ENCODE measurements at places on chromosomes 3 and 15.

GRCh38 chr3:134904241-134904771 lies 109.2 kb downstream of the EPHB1 start:
- peak; percentile 64 for DNase-seq

DNA sequence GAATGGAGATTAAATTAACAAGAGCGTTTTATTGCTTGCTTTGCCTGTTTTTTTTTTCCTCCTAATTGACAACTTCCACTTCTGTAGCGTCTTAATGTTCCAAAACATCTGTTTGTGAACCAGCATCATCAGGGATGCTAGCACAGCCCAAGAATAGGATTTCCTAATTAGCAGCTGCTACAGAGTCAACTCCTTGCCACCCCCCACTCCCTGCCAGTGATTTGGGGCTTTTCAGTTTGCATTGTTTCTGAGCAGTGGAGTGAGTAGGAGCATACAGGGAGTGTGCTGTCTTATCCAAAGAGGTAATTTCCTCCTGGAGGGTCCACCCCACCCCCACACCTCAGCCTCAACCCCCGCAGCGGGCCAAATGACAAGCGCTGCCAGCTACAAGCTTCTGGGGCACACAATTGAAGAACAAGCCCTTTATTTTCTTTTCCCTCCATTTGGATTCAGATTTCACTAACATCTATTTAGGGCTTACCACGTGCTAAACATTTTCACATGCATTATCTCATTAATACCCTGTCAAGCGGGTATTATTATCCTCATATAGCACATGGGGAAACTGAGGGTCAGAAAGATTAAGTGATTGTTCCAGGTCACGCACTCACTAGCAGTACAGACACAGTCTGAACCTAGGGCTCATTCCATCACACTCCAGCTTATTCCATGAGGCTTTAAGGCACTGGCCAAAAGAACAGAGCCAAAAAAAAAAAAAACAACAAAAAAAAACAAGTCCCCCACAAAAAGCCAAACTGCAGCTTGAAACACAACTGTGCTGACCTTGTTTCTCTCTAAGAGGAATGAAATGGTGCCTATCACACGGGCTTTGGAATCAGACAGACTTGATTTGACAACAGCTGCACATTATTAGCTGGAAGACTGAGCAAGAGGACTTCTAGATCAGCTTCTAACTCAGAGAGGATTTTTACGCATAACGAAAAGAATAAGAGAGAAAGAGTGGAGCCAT lies 16.4 kb downstream of the HEG1 start:
- DNase-seq = peak; percentile 25

DNA sequence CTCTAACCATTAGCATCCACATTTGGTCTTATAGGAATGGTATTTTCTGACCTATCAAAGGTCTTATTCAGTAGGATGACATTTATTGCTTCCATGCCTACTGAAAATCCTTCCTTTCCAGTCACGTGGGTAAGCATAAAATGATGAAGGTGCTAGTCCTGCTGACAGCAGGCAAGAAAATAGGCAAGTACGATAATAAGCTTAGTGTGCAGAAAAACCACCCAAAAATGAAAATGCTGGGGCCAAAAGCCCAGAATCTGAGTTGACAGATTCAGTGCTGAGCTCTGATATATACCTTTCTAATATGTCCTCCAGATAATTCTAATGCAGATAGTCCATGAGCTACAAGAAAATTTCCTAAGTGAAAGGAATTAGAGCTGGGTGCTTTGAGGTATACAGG lies 194.8 kb downstream of the WDR72 start:
- DNase-seq = no peak

DNA sequence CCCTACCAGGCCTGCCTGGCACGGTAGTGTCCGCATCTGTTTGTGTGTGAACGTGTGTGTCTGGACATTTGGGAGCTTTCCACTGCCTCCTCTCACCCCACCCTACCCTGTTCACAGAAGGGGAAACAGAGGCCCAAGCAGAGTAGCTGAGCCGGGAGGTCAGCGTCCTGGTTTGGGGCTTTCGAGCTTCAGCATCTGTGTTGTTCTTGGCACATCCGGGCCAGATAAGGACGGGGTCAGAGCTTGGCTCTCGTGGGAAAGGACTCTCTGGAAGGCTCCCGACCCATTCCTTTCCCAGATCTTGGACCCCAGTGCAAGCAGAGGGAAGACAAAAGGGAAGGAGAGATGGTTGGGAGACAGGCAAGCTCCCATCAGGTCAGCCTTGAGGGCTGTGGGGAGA lies 6.3 kb upstream of the PTH1R start:
- no peak for DNase-seq

DNA sequence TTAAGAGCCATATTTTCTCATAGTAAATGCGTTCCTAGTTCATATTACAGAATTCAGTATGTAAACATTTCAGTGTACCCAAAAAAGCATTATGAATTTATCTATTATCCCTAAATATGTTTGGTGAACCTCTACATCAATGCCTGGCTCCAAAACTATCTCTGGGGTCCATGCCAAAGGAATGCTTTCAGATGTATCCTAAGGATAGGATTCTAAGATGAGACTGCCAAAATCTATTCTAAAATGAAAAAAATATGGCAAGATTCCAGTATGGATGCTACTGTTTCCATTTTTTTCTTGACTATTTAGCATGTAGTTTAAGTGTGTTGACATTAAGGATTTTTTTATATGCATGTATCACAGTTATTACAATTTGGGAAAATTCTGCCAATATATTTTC lies 18.8 kb downstream of the EIF5A2 start:
- DNase-seq = peak; percentile 79

GRCh38 chr3:181739628-181740027 lies 27.9 kb downstream of the SOX2 start:
- DNase-seq = peak; percentile 63

DNA sequence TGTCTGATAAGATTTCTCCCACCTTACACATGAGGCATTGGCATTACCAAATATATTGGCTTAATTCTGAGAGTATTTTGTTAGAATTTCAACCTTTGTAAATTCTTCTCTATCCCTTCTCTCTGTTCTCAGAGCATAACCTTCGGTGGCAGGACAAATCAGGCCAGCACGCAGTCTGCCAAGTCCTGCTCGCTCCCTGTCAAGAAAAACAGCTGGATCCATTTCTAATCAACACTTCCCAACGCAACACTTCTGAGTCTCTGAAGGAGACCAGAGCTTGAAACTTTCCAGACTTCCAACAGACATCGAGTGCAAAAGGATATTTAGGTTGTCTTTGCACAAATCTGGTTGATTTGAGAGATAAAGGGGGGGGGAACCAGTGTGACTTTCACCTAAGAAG lies 125.7 kb downstream of the SV2B start:
- no peak for DNase-seq

GRCh38 chr15:38842226-38842625 lies 277.6 kb upstream of the RASGRP1 start:
- DNase-seq = no peak

- no peak for DNase-seq
Measured at GRCh38 chr3:101602731-101603130, 28.8 kb downstream of the PCNP start.

GRCh38 chr15:63982381-63982854 lies 63.9 kb downstream of the DAPK2 start:
- DNase-seq = no peak

GRCh38 chr3:170635385-170635735 lies 49.5 kb upstream of the SLC7A14 start:
- no peak for DNase-seq

GRCh38 chr3:44026220-44026865 lies 215.3 kb upstream of the TOPAZ1 start:
- DNase-seq = no peak

- no peak for DNase-seq
Measured at GRCh38 chr3:185504636-185505035, 5.8 kb upstream of the TMEM41A start.

GRCh38 chr3:24365168-24365567 lies 129.5 kb downstream of the THRB start:
- DNase-seq = peak; percentile 15

GRCh38 chr3:115470254-115470653 lies 153.1 kb upstream of the GAP43 start:
- no peak for DNase-seq

DNA sequence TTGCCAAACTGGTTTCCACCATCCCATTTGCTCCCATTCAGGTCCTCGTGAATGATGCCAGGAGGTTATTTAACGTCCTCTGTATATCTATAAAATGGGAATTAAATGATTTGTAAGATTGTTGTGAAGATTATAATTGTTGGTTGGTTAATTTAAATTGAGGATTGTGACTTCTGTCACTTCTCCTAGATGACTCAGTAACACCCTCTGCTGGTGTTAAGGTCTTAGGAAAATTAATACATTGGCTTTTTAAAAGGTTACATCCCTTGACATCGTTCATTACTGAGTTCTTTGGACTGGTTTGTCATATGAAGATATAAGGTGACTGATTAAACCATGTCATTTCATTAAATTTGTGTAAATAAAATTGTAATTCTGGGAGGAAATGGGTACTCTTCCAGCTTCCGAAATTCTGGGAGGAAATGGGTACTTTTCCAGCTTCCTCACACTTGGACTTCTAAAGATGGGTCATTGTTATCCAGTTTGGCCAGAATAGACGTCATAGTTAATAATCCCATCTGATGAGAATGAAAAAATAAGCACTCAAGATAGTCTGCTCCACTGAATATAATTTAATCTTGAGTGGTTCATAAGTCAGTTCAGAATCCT lies 33.3 kb upstream of the PAQR5 start:
- DNase-seq = no peak

DNA sequence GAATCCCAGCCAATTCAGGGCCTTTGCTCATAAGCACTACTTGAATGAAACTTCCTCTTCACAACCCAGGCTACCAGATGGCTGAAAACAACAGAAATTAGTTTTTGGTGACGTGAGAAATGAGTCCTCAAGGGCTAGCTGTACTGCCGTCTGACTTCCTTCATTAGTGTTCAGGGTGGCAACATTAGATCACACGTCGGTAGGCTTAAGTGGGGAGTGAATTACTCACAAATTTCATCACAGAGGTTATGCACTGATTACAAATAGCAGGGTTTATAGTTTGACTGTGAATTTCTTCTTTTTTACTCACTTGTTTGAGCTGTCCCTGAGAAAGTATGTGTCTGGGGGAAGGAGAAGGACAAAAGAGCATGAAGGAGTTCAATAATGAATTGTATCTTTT lies 397.2 kb downstream of the GAP43 start:
- DNase-seq = peak; percentile 54

- DNase-seq = no peak
Measured at GRCh38 chr15:41827290-41827879, 507 bp upstream of the JMJD7 start.

- no peak for DNase-seq
Measured at GRCh38 chr15:95265419-95265997, 1034.1 kb downstream of the MCTP2 start.

DNA sequence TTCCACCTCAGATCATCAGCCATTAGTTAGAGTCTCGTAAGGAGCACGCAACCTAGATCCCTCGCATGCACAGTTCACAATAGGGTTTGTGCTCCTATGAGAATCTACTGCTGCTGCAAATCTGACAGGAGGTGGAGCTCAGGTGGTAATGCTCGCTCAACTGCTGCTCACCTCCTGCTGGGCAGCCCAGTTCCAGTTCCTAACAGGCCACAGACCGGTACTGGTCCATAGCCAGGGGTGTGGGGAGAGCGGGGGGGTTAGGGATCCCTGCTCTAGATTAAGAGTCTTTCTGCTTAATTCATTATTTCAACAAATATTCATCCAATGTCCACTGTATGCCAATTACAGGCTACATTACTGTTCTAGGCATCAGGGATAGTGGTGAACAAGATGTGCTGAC lies 170.4 kb upstream of the KBTBD8 start:
- DNase-seq = no peak

DNA sequence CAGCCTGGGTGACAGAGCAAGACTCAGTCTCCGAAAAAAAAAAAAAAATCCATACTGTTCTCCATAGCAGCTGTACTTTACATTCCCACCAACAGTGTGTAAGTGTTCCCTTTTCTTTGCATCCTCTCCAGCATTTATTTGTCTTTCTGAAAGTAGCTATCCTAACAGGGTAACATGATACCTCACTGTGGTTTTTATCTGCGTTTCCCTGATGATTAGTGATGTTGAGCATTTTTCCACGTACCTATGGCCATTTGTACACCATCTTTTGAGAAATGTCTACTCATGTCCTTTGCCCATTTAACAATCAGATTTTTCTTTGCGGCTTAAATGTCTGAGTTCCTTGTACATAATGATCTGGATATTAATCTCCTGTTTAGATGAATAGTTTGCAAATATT lies 119.3 kb downstream of the RFX7 start:
- no peak for DNase-seq

DNA sequence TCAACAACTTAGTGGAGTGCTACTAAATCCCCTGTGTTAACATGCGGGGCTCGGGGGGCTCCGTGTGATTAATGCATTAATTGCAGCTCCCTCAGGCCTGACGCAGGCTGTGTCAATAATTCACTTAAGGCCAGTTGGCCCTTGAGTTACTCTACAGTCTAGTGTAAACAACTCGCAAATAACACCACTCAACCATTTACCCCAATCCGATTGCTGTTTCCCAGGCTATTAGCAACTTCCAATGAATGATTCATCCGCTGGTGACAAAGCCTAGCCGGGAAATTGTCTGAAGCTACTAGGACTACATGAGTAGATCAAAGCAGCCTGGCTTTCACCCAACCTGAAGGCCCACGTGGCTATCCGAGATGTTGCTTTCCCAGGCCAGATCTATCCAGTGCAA lies 121.3 kb upstream of the SOX14 start:
- no peak for DNase-seq

- no peak for DNase-seq
Measured at GRCh38 chr15:45338417-45338816, 39.9 kb downstream of the GATM start.

DNA sequence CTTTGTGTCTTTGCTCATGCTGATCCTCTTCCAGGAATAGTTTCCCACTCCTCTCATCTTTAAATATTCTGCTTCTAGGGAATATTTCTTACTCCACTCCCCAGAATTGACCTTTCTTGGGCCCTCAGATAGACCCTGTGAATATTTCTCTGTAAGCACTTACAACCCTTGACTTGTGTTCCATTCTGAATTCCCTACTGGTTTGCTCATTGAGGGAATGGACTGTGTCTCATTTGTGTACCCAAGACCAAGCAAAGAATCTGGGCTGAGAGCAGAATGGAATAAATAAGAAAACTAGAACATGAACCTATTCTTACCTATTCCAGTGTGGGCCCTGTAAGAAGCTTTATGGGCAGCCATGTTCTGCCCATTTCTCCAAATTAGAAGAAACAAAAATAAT lies 72.7 kb upstream of the TSPAN3 start:
- DNase-seq = no peak

DNA sequence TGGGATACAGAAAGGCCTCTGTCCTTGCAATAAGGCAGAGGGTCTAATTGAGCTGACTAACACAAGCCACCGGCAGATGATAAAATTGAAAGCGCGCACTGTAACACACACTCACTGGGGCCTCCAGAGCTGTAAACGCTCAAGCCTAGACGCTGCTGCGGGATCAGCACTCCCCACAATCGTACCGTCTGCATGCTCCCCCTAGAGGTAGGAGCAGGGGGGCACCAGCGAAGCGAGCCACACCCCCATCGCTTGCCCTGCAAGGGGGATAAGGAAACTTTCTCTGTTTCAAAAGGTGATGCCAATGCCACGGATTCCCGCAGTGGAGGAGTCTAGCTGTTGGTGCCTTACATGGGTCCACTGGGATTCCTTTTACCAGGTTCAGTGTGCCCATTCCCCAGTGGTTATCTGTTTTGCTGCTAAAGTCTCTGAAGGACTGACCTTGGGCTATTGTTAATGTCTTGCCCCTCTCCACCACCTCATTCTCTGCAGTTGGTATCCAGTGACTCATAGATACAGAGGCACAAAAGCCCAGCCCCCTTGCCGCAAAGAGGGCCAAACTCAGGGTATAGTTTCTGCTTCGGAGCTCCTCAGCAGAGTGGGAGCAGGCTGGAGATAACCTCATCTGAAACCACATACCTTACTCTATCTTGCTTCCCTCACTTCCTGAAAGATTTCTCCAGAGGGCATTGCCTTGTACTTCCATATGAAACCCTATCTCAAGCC lies 139.3 kb upstream of the KBTBD8 start:
- no peak for DNase-seq
